ENCODE measurements at places on chromosomes 1 and 21.

GRCh38 chr1:193201021-193201420 is 14.6 kb upstream of the B3GALT2 start:
- DNase-seq: no peak

- no peak for DNase-seq
These were observed 55.5 kb downstream of the PLA2G4A start for GRCh38 chr1:186884251-186884650.

DNA sequence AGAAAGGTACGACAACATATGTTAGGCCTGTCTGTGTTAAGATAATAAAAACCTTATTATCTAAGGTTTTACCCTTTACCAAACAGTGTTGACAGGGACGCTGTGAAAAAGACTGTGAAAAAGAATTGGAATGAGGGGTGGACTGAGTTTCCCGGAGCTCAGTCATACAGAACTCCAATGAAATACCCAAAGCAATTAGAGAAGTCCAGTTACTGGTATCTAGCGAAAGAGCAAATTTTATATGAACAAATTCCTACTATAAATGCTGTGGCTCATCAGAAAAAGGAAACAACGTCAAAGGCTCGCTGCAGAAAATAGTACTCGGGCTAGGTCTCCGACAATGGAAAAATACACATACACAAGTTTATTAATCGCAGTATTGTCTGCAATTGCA is 708 bp upstream of the RBBP5 start:
- no peak for DNase-seq

DNA sequence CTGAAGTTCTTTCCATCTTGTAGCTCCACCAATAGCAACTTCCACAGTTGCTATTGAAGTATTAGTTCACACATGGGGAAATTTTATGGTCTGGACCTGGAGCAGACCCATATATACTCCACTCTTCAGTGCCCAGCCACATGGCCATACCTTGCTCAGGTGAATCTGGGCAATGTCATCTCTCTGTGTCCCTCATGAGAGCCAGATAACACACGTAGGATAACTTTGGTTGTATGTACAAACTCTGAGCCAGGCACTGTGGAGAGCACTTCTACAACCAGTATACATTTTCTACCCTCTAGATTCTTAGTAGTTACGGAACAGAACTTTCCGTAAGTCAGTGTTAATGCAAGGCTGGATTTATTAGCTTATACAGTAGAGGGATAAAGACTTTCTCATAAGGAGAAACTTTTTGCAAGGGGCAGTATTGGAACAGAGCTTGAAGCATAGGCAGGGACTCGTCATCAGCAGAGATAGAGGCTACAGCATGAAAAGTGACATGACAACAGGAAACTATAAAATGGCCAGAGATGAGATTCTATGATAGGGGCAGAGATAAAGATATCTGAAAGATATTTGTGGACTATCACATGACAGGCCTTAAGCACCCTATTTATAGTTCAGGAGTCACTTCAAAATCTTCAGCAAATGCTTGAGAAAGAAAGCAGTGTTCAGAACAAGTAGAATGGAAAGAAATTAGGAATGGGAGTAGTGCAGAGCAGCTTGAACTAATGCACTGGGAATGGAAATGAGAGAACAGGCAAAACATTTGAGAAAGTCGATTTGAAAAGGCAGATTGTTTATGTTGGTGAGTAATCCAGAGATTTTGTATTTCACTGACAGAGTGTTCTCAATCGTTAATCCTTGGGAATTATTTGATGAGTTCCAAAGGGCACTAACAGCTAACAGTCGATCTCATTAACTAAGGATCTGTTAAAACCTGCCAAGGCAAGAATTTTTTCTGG is 481.8 kb downstream of the USP25 start:
- no peak for DNase-seq

DNA sequence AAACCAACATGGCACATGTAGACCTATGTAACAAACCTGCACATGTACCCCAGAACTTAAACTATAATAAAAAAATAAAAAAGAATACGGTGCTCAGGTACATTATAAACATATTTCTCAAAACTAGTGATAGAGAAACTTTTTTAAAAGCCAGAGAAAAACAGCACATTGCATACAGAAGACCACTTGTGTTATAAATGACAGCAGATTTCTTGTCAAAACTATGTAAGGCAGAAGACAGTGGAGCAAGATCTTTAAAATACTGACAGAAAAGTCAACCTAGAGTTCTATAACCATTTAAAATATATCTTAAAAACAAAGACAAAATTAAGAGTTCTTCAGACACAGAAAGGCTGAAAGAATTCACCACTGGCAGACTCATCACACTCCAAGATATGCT is 144.7 kb downstream of the NEGR1 start:
- DNase-seq: no peak

- no peak for DNase-seq
These were observed 55.2 kb downstream of the NGF start for GRCh38 chr1:115282807-115283208.

DNA sequence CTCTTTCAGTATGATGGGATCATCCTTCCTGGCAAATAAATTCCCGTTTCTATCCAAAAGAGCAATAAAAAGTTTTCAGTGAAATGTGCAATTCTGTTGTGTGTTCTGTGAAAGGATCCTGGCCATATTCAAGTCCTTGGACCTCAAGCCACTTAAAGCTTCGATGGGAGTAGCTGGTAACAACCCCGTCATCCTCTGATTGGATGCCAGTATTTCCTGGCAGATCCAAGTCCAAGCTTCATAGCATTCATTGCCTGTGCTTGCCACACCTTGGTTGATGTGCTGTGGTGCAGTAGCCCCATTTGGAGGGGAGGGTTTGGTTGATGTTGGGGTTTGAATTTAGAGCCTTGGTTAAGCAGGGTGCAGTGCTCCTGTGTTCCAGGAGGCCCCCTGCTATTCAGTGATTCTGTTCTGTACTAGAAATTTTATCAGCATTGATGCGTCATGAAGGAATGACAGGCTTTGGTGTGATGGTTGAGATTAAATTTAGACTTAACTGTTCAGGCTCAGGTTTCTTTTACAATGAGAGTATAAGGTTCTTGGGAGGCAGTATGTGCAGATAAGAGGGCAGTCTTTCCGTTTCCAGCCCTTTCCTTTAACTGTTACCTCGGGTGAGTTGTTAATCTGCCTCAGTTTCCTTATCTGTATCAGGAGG is 4.9 kb downstream of the RPL11 start:
- DNase-seq: no peak

DNA sequence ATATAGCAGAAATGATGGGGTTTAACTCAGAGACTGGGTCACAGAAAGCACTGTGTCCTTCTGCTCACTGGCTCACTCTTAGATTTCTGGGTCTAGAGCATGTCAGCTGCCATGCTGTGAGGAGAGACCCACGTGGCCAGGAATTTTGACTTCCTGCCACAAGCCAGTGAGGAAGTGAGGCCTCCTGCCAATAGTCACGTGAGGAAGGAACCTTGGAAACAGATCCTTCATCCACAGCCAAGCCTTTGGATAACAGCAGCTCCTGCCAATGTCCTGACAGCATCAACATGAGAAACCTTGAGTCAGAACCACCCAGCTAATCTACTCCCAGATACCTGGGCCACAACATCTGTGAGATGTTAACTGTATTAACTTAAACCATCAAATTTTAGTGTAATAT is 114.5 kb upstream of the PLPPR5 start:
- no peak for DNase-seq

DNA sequence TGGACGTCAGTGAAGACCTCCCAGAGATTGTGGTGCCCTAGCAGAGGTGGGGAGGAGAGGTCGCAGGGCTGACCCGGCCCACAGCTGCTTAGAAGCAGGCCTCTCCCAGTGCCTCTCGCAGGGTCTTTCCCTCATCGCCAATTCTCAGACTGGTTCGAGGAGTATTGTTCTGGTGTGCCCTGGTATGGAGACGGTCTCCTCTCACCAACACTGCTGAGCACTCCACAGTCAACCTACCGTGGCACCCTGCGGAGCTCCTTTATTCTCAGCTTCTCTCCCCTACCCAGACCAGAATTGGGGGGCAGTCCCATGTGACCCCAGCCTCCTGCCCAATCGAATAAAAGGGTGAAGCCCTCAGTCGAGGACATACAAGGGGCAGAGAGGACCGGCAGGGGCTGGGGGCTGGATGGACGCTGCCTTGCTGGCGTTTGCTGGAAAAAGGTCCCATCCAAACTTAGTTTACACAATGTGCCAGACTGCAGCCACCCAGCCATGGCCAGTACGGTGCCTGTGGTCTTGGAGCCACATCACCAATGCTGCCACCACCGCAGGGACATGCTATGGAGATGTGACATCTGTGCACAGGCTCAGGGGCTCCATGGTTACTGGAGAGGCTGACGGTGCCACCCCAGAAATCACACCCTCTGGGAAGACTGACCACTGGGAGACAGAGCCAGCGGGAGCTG is 80.8 kb downstream of the STUM start:
- no peak for DNase-seq

- peak; percentile 99 for DNase-seq
These were observed 333.8 kb downstream of the PTPRU start for GRCh38 chr1:29569971-29570634.

DNA sequence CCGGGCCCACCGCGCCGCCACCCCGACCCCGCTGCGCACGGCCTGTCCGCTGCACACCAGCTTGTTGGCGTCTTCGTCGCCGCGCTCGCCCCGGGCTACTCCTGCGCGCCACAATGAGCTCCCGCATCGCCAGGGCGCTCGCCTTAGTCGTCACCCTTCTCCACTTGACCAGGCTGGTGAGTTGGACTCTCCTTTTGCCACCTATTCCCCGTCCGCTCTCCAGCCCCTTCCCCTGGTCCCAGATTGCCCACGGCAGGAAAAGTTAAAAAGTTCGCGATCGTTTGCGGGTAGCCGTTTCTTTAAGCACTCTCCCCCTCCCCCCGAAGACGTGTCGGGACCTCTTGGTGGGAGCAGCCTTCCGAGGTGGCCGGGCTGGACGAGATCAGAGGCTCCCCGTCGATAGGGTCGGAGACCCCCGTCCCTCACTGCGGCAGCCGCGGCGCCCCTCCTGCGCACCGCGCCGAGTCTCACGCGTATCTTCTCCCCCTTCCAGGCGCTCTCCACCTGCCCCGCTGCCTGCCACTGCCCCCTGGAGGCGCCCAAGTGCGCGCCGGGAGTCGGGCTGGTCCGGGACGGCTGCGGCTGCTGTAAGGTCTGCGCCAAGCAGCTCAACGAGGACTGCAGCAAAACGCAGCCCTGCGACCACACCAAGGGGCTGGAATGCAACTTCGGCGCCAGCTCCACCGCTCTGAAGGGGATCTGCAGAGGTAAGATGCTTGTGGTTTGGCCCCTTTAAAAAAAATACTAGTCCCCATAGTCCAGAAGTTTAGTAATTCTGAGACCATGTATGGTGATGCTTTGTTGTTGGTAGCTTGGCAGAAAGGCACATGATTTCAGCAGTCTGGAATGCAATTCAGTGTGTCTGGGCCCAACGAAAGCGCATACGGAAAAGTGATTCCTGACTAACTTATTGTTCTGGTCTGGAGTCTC is 576 bp downstream of the CCN1 start:
- peak; percentile 56 for DNase-seq

GRCh38 chr1:221284028-221284427 is 404.8 kb downstream of the HLX start:
- no peak for DNase-seq

DNA sequence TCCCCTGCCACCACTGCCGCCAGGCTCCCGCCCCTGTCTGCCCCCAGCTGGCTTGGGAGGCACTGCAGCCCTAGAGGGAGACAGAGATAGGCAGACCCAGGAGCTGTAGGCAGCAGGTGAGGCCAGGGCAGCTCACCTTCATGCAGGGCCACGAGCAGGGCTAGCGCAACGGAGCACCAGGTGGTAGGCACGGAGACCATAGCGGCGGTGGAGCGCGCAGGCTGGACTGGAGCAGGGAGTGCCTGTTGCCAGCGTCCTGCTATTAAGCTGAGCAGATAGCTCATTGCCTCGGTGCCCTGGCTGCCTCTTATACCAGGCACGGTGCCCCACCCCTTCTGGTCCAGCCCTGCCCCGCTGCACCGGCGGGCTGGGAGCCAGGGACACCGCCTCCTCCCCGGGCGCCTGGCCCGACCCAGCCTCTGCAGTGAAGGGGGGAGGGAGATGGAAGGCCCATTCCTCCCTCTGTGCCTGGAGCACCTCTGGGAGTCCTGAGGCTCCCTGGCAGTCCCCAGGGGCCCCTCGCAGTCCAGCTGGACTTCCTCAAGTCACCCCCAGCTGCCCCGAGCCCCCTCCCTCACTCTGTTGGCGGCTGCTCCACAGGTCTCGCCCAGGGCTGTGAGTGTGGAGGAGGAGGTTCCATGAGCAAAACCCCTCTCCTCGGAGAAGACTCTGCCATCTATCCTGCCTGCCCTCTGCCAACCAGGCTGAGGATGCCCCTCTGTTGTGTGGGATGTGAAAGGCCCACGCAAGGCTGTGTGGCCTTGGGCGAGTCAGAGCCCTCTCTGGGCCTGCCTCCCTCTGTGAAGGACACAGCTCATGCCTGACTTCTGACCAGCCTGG is at the start of gene EDN2:
TSS of gene EDN2 (minus strand) at position 282 of the 840 bp plus-strand sequence. CDS start at position 200, 82 bp downstream.
- DNase-seq: no peak

DNA sequence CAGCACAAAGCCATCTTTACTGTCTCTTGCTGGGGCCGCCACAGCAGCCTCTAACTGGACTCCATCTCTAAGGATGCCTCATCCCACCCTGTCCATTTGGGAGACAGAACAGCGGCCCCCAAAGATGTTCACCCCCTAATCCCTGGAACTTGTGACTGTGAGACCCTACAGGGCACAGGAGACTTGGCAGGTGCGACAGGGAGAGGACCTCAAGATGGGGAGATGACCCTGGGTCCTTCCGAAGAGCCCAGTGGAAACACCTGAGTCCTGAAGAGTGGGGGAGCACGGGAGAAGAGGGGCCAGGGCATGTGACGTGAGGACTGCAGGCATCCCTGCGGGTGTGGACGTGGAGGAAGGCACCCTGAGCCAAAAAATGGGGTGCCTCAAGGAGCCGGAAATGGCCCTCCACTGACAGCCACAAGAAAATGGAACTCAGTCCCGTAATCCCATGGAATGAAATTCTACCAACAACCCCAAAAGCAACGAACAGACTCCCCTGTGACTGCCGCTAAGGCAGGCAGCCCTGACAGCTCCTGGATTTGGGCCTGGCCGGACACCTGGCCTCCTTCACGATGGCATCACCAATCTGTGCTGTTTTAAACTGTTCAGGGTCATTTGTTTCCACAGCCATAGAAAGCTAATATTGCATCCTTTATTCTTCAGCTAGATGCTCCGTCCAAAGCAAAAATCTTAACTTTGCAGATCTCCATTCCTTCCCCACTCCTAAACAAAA is 34.0 kb downstream of the C2CD2 start:
- DNase-seq: no peak

- peak; percentile 53 for DNase-seq
These were observed 3.8 kb upstream of the CA6 start for GRCh38 chr1:8941906-8942305.

DNA sequence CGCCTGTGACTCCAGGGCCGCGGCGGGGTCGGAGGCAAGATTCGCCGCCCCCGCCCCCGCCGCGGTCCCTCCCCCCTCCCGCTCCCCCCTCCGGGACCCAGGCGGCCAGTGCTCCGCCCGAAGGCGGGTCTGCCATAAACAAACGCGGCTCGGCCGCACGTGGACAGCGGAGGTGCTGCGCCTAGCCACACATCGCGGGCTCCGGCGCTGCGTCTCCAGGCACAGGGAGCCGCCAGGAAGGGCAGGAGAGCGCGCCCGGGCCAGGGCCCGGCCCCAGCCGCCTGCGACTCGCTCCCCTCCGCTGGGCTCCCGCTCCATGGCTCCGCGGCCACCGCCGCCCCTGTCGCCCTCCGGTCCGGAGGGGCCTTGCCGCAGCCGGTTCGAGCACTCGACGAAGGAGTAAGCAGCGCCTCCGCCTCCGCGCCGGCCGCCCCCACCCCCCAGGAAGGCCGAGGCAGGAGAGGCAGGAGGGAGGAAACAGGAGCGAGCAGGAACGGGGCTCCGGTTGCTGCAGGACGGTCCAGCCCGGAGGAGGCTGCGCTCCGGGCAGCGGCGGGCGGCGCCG is at the start of gene SIM2:
TSS of gene SIM2 (plus strand) at position 135 of the 565 bp plus-strand sequence. CDS start 632 bp downstream, outside the sequence.
- DNase-seq: no peak

Data from RCC 7860 (cell line).